ENCODE measurements at places on chromosomes 1 and 21.

GRCh38 chr1:156676114-156676819 lies 940 bp downstream of the NES start:
- DNase-seq = peak; percentile 51

- DNase-seq = no peak
Observed at GRCh38 chr1:30725450-30726095, 2.2 kb upstream of the MATN1 start.

DNA sequence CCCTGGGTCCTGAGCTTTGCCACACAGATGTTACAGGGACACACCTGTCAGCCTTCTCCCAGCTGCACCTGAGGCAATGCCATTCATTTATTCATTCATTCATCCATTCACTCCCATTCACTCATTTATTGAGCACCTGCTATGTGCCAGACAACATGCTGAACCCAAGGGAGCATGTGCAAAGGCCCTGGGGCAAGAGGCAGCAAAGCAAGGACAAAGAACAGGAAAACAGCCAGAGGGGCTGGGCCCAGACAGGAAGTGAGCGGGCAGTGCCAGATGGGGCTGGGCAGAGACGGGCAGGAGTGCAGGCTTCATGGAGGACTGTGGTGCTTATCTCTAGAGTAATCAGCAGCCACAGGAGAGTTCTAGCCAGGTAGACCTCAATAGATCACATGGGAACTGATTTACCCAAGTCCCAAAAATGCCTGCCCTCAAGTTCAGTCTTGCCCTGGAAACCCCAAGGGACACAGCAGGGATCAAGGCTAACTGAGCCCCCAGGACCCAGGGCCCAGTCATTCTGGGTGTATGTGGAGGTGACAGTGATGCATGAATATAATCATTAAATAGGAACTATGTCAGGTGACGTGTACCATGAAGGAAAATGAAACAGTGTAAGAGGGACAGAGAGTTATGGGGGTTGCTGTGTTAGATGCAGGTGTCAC lies 530.3 kb downstream of the MATN1 start:
- DNase-seq = no peak

- no peak for DNase-seq
Observed at GRCh38 chr1:245222931-245223595, 68.3 kb downstream of the KIF26B start.

- no peak for DNase-seq
Observed at GRCh38 chr1:23380719-23381118, 11.1 kb upstream of the ZNF436 start.

DNA sequence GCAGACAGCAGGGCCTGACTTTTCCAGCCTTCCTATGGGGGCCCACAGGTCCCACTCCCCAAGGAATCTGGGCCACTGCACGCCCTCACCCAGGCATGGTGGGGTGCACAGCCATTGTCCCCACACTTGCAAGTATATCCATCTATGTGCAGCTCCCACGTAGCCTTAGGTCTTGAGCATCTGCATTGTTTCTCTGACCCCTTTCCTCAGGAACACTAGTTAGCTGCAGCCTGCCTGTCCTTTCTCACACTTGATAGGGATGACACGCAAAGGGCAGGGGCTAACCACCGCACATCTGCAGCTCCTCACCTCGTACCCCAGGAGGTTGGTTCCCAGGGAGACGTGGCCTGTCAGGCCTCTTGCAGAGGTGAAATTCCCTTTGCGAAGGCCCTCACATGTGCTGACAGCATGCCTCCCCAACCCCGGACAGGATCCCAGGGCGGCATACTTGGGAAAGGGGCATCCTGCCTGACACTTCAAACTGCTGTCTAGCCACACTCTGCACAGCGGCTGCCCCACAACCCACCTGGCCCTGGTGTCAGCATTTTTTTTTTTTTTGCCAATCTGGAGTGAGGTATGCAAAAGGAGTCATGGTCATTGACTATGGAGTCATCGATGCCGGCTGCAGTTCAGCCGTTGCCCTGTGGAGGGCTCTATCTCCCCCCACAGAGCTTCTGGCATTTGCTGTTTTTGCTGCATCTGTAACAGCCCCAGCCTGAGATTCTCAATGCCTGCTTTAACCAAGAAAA lies 5.0 kb downstream of the JMJD4 start:
- peak; percentile 75 for DNase-seq

DNA sequence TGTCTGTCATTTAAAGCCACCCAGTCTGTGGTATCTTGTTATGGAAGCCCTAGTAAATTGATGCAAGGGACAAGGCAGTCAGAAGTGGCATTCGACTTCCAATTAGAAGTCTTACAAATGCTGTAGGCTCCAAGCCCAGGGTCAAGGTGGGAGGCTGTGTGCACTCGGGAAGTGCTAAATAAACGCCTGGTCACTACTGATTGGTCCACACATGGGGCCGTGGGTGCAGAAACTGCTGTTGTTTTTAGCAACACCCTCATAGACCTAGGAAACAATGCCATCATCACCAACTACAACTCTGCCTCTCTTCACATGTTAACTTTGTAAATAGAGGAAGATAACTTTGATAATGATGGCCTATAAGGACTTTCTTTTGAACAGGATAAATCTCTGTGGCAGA lies 20.2 kb upstream of the ZBTB21 start:
- DNase-seq = no peak

GRCh38 chr1:12436817-12437599 lies 181.0 kb downstream of the DHRS3 start:
- DNase-seq = peak; percentile 55

DNA sequence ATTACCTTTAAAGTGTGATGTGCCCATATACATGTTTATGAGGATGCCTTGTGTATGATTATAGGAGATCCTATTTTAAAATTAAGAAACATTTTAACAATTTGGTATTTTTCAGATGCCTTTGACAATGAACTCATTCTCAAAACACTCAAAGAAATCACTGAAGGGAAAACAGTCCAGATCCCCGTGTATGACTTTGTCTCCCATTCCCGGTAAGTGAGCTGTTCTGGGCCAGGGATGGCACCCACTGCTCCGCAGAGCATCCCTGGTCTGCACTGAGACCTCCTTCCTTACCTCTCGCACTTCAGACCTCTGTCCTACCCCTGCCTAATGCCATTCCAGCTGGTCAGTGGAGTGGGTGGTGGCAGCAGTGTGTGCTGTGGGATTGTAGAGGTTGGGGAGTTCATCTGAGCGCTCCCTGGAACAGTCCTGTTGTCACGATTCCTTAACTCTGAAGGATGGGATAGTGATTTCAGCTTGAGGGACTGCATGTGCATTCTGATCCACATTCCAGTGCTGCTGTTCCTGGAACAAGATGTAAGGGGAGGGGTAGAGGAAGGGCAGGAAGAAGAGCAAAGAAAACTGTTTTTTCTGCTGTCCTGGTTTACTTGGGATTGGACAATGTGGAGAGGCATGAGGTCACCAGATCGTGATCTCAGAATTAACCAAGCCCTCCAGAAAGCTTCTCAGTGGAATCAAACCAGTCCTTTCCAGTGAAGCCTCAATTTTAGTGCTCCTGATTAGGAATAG lies 63.9 kb downstream of the UCK2 start:
- DNase-seq = peak; percentile 51

- DNase-seq = no peak
Observed at GRCh38 chr1:49197081-49197480, 420.4 kb upstream of the BEND5 start.

DNA sequence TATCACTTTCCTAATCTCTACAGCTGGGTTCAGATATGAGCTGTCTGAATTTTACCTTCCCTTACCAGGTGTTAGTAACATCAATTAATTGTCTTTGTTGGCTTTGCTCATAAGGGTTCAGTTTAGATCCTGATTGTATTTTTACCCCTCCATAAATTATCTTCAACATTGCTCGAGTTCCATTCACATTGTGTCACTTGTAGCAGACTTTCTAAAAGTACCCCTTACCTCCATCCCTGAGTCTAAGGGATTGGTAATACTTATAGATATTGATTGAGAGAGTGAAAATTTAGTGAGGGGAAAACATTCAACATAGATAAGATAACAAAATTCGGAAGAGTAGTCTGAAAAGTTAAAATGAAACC lies 7.3 kb downstream of the RASAL2 start:
- peak; percentile 19 for DNase-seq

- DNase-seq = no peak
Observed at GRCh38 chr1:204889681-204890383, 19.2 kb downstream of the NFASC start.

- DNase-seq = no peak
Observed at GRCh38 chr1:176195547-176195946, 11.5 kb downstream of the COP1 start.

- DNase-seq = no peak
Observed at GRCh38 chr1:66492424-66492823, 41.5 kb upstream of the SGIP1 start.

- no peak for DNase-seq
Observed at GRCh38 chr1:211832661-211833060, 2.1 kb upstream of the LPGAT1 start.

DNA sequence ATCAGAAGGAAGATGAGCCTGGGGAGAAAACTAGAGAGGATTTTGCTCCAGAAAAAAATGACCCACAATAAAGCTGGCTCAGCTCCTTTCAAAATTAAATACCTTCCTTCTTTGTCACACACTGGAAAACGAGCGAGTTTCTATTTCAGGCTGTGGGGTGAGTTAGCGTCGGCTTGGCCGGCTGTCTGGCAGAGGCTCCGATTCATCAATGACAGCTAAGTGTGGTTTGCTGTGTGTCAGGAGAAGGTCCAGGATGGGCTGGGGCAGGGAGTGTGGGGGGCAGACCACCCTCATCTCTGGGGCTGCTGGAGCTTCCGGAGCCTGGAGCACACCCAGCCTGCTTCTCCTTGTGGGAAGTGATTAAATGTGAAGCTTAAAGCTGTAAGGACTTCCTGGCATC lies 120.2 kb downstream of the ETS2 start:
- peak; percentile 92 for DNase-seq

- DNase-seq = no peak
Observed at GRCh38 chr1:110259770-110260169, 49.7 kb downstream of the KCNC4 start.

GRCh38 chr21:14097881-14098499 lies 112.8 kb downstream of the LIPI start:
- DNase-seq = no peak

DNA sequence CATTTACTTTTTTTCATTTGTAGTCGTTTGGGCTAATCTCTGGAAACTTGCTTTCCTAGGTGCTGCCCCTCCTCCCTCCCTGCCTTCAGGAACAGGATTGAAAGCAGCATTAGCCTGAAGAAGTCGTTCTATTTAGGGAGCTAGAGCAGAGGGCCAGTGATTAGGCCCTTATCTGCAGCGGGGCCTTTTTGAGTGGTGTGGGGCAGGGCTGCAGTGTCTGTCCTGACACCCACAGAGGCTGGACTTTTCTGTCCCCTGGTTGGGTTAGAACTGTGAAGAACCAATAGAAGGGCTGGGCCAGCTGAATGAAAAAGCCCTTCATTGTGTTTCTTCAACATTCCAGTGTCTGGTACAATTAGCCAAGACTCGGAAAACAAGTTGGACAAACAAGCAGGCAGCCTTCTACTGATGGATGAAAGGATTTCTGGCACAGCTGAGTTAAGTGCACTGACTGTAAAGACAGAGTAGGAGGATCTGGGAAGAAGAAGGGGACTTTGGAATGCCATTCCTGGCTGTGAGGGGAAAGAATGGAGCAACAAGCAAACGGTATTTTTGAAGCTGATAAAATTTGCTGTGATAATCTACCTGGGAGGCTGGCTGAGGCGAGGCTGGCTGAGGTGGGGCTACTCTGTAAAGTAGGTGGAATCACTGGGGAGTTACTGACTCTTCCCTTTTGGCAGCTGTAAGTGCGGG lies 9.7 kb downstream of the MACF1 start:
- DNase-seq = peak; percentile 69

DNA sequence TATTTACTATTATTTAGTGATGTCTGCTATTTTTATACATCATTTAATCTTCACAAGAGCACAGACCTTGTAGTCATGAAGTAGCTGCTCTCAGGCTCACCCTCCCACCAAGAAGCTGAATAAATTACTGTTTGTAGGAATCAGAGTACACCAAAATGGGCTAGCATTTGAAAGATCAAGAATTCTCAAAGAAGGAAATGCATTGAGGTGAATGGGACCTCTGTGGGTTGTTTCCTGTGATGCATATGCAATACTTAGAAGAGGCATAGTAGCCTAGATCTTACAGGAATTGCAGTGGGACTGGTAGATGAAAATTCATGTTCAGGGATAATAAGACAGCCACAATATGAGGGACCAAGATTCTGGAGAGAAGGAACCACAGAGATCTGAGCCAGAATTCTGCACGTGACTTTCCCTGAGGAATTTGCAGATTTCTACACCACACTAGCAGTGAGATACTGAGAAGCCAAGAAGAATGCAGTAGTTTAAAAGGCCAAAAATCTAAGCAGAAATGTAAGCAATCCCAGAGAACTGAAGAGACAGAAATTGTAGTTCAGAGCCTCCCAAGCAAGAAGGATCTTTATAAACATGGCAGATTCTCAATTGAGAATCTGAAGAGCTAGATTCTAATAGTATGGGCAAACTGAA lies 307.0 kb downstream of the ST6GALNAC3 start:
- DNase-seq = peak; percentile 43
